ENCODE measurements at places on chromosomes 3 and 15.

DNA sequence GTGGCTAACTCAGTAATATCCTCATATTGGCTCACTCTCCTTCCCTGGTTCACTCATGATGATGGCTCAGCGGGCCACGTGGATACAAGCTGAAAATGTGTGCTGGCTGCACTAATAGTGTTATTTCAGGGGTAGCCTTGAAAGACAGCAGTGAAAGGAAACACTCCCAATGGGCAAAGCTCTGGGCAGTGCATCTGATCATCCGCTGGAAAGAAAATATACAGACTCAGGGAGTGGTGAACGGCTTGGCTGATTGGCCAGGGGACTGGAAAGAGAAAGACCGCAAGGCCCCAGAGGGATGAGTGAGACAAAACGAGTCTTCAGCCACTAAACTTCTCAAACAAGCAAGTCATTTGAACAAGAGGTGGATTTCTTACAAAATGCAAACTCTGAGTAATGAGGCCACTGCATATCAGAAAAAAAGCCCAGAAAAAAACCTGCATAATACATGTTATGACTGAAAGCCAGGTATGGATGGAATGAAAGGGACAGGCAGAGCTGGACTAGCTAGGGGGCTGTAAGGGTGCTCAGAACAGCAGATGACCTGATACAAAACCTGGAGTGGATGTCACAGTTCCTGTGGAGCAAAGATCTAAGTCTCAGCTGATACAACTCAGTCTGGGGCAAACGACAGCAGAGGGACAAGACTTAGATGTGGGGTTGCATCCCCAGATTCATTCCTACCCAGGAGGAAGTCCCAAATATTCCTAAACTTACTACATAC, 33.3 kb downstream of the CMTM6 start:
- DNase-seq = no peak

DNA sequence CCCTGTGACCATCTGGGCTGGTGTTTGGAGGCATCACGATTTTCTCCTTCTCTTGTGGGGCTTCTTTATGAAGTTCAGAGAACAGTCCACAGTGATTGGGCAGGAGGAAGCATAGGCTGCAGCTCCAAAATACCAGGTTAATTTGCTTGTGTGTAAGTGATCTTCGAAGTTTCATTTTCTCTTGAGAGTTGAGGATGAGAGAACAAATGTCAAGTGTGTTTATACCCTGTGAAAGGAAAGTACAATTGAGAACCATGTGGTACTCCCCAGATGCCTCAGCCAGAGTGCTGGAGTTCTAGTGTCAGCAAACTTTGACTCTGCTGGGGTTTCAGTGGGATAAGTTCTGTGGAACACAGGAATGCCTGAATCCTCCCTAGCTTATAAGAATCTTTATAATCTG, 357.1 kb upstream of the CFAP20DC start:
- no peak for DNase-seq

DNA sequence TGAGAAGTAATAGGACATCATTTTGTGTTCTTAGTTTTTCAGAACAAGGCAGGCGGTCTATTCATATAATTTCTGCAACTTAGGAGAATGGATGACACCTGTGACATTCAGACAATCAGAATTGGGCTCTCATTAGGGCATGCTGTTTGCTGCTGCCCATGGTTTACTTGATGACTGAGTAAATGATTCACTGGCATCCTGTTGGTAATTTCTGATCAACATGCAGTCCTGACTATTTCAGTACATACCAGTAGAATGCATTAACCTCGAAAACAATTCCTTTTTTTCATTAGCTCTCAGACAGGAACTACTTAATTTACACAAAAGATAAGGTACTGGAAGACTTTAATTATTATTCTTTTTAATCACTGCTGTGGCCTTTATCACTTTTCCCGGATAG, 641.6 kb downstream of the NSUN3 start:
- DNase-seq = no peak

- no peak for DNase-seq
These were observed 476.9 kb downstream of the SQOR start for GRCh38 chr15:46111730-46112129.

DNA sequence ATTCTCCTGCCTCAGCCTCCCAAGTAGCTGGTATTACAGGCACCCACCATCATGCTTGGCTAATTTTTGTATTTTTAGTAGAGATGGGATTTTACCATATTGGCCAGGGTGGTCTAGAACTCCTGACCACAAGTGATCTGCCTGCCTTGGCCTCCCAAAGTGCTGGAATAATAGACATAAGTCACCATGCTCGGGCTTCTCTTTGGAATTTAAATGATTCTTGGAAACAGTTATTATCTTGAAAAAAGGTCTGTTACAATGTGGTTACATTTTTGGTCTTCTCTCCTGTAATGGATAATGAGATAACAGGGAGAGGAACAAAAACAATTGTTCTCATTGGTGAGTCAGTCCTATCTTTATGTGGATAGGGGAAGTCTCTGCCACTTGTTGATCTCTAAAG, 59.8 kb upstream of the AADACL2 start:
- no peak for DNase-seq

- no peak for DNase-seq
These were observed 119.9 kb downstream of the AGBL1 start for GRCh38 chr15:86199467-86200145.

DNA sequence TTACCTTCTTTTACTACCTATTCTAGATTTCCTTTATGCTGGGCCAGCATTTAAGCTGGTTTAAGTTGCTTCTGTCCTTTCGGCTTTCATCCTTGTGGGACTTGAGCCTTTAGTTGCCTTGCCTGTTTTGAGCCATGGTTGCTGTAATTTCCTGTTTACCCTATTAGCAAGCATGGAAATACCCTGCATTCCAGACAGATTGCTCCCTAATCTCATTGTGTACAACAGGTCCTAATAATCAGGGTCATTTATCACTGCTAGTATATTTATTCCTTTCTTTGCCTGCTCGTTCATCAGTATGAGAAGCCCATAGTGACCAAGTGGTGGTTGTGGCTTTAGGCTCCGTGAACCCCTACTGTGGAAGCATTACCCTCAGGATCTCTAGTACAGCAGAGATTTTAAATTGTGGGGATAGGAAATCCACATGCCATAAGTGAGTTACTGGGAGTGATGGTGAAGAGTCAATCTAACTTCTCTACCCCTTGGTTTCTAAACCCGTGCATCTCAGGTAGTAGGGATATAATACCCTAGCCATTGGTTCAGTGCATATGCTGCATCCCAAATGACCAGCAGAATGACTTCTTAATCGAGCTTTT, 31.9 kb downstream of the NCK1 start:
- DNase-seq = no peak

GRCh38 chr3:5275529-5275928, 88.0 kb downstream of the EDEM1 start:
- no peak for DNase-seq

DNA sequence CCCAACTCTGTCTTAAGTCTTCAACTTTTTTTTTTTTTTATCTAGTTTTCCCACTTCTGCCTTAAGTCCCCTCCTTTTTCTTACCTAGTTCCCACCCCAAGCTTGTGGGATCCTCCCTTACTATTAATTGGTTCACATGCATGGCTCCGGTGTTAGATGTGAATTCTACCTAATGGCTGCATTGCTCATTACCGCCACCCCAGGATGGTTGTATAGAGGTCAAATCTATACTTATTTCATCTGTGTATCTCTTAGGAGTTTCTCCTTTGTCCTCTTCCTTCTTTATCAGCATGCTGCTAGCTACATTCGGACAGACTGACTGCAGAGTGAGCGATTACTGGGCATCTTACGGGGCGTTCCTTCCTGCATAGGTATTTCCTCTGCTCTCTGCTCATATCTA, 605.7 kb upstream of the GRM7 start:
- no peak for DNase-seq

GRCh38 chr15:80739919-80740318, 39.3 kb upstream of the CEMIP start:
- DNase-seq = no peak

DNA sequence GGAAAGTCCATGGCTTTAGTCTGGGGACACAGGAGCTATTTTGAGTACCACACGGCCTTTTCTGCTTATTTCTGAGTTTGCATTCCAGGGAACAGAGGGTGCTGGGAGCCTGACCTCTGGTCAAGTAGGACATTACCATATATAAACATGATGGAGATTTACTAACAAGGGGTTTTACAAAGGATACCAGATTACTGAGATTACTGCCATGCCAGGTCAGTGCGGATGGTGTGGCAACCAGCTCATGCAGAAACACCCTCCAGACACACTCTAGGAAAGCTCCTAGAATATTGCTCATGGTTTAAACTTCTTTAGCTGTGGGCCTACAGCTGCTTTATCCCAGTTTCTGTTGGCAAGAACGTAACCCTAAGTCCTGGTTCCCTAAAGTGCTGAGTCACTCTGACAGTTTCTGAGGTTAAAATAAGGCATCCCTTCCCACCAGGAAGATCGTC, 54.3 kb upstream of the AGTR1 start:
- no peak for DNase-seq

GRCh38 chr3:13403847-13404246, 16.3 kb downstream of the NUP210 start:
- no peak for DNase-seq

GRCh38 chr3:127026661-127027060, 43.7 kb downstream of the PLXNA1 start:
- no peak for DNase-seq

DNA sequence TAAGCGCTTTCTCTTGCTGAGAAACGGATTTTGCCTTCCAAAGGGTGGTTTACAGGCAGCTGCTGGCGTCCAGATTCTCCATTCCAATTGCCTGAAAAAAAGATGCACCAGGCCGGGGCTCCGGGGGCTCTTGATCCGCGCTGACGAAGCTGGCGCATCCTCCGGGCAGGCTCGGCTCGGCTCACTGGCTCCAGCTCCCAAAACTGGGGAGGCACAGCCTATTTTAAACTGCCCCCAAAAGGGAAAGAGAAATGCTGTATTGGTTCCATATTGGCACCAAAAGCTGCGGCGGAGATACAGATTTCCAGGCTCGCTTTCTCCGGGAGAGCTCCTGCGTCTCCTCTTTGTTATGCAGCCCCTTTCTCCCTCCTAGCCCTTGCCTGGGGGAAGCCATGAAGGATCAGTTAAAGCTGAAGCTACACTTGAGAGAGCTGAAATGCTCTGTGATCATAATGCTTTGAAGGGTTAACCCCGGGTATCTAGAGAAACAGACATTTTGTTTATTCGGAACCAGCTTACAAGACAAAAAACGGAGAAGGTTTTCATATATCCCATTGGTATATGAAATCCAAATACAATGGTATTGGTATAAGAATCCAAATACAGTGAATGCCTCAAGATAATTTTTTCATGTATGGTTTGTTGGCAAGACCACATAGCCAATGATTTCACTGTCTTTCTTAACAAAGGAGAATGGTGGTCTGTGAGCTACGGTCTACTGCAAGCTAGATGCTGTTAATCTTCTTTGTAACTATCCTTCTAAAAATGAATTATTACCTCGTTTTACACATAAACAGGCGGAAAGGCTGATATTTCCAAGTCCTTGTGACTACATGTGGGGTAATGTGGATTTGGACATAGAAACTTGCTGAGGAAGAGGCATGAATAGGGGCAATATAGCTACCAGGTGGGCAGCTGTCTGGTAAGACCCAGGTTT, 693 bp downstream of the CD200 start:
- DNase-seq = peak; percentile 19

- peak; percentile 82 for DNase-seq
These were observed at the start of gene CD96 for GRCh38 chr3:111541911-111542483. Gene CD96, plus strand, starts transcription at chr3:111542197. Its CDS starts 52 bp downstream, at chr3:111542249.

DNA sequence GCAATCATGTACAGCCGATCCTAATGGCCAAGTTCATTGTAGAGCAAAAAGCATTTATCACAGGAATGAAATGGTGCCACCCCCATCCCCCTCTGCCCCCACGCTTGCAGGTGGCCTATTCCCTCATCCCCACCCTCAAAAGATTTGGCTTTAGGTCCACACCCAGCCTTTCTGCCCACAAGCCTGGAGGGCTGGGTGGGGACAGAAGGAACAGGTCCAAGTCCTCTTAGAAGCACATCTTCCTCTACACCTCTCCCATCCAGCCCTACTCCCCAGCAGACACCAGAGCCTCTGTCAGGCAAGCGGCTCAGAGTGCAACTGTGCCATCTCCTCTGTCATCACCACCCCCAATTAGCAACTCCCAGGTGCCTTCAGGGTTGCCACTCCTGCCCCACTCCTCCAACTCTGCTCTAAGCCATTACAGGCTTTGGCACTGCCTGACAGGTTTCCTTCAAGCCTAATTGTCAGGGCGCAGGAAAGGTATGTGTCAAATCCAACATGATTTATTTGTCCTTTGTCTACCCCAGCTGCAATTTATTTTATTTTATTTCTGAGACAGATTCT, 49.4 kb downstream of the DAPK2 start:
- no peak for DNase-seq

DNA sequence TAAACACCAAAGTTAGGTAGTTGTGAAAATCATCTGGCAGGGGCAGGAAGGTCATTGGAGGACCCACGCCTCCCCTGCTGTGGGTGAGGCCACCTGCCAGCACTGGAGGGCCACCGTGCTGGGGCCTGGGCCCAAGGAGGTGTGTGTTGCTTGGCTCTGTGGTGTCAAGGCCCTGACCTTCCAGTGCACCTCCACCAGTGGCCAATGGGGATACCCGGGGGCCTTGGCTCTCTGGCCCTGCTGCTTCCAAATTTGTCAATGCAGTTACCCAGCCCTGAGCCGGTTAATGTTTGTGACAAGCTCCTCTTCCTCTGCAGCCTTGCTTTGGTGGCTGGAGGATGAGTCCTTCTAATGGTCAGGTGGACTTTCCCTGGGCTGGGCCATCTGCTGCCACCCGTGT, 150.2 kb downstream of the KLF13 start:
- no peak for DNase-seq

GRCh38 chr3:31525532-31525931, 7.2 kb upstream of the STT3B start:
- no peak for DNase-seq

GRCh38 chr15:51982013-51982769, 10.6 kb upstream of the LEO1 start:
- peak; percentile 44 for DNase-seq

GRCh38 chr15:32687556-32687955, 30.2 kb upstream of the GREM1 start:
- no peak for DNase-seq

DNA sequence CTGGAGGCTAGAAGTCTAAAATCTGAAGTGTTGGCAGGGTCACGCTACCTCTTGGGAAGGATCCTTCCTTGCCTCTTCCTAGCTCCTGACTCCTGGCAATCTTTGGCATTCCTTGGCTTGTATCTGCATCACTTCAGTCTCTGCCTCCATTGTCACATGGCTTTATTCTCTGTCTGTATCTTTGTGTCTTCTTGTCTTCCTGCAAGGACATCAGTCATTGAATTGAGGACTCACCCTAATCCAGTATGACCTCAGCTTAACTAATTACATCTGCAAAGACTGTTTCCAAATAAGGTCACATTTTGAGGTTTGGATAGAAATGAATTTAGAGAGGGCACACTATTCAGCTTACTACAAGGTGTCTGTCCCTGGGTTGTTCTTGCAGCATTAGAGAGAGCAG, 31.1 kb upstream of the UTS2B start:
- DNase-seq = no peak

- DNase-seq = no peak
These were observed 13.6 kb downstream of the GRM2 start for GRCh38 chr3:51720292-51721061.

- no peak for DNase-seq
These were observed 18.4 kb downstream of the KLF13 start for GRCh38 chr15:31344823-31345605.

All from CD4-positive, alpha-beta T cell treated with Interleukin-6 for 4 hours (primary cell).